ENCODE measurements at places on chromosomes 7 and 10.

DNA sequence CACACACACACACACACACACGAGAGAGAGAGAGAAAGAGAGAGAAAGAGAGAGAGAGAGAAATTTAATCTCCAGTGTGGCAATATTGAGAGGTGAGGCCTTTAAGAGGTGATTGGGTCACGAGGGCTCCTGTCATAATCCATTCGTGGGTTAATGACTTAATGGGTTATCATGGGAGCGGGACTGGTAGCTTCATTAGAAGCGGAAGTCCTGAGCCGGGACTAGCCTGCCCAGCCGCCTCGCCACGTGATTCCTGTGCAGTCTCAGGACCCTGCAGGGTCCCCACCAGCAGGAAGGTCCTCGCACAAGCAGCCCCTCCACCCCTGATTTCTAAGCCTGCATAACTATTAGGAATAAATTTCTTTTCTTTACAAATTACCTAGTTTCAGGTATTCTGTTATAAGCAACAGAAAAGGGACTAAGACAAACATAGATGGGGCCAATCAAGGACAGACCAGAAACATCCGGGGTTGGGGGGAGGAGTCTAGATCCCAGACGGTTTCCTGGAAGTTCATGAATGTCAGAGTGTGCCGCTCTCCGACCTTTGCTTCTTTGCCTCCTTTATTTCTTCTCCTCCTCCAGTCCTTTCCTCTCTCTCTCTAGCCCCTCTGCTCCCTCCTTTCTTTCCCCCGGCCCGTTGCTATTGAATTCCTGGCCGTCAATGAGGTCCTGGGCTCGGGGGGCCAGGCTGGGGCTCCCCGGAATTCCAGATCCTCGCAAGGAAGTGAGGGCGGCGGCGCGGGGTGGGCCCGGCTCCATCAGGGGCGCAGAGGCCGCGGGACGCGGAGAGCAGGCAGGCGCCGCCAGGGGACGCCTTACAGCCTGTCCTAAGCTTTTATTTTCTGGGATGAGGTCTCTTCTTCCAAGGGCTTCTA lies 146.8 kb downstream of the CYP26A1 start:
- no peak for DNase-seq

GRCh38 chr10:130337696-130338635 lies 201.8 kb downstream of the GLRX3 start:
- no peak for DNase-seq

- no peak for DNase-seq
These were observed 362.5 kb downstream of the MAGI2 start for GRCh38 chr7:79091011-79091410.

- no peak for DNase-seq
These were observed 247.0 kb downstream of the SEMA3D start for GRCh38 chr7:84939888-84940287.

All from CD4-positive, alpha-beta T cell treated with Interferon gamma for 1 hour (primary cell).